NCI-H460 (cell line): ENCODE measurements at places on chromosomes 2 and 18.

GRCh38 chr2:97994476-97994875 is 1.3 kb downstream of the TMEM131 start:
- no peak for DNase-seq

GRCh38 chr2:60504049-60504448 is 49.4 kb downstream of the BCL11A start:
- DNase-seq: no peak

DNA sequence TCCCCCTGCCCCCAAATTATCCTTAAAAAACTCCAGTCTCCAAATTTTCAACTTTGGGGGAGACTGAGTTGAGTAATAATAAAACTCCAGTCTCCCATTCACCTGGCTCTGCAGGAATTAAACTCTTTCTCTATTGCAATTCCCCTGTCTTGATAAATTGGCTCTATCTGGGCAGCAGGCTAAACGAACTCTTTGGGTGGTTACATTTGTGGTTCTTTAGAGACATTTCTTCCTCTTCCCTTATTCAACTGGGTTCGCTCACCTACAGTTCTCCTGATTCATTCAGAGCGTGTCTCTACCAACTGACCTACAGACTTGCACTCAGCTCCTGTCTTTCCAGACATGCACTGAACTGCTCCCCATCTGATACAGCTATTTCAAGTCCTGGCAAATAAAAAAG is 17.1 kb upstream of the SOCS6 start:
- DNase-seq: no peak

GRCh38 chr18:13450289-13451212 is 232.0 kb downstream of the LDLRAD4 start:
- DNase-seq: no peak

GRCh38 chr2:144354953-144355352 is 165.0 kb downstream of the ZEB2 start:
- no peak for DNase-seq

GRCh38 chr18:9941103-9941502 is 27.3 kb downstream of the VAPA start:
- DNase-seq: no peak
